ENCODE measurements at places on chromosomes 4 and X.

- DNase-seq, result peak; percentile 68
Observed at GRCh38 chr4:57064811-57065711, 45.1 kb downstream of the IGFBP7 start.

DNA sequence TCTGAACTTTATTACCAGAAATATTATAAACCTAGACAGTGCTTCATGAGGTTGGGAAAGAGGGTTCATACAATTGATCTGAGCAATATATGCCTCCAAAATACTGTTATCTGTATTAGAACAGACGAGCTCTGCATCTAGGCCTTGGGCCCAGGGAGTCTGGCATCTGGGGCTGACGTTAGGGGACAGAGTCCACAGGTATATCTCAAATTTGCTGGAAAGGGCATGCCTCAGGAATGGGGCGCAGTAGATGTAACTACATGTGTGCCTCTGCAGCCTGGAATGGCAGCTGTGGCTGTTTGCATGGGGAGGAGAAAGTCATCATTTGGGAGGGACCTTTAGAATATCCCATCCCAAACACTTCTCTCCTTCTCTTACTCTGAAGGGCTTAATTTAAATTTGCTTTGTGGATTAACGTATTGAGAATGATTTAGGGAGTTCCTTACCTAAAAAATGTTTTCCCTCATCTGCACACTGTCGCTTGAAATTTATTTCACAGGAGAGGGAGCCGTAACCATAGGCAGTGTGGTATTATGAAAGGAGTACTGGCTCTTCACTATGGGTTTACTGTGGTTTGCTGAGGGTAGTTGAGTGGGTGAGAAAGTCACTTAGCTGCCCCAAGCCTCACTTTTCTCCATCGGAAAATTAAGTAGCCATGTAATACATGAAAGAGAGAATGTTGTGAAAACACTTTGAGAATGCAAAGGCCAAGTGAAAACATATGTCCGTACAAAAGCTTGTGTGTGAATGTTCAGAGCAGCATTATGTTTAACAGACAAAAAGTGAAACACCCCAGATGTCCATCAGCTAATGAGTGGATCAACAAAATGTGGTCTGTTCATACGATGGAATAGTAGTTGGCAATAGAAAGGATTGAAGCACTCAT, 5.9 kb downstream of the ADD1 start:
- no peak for DNase-seq

DNA sequence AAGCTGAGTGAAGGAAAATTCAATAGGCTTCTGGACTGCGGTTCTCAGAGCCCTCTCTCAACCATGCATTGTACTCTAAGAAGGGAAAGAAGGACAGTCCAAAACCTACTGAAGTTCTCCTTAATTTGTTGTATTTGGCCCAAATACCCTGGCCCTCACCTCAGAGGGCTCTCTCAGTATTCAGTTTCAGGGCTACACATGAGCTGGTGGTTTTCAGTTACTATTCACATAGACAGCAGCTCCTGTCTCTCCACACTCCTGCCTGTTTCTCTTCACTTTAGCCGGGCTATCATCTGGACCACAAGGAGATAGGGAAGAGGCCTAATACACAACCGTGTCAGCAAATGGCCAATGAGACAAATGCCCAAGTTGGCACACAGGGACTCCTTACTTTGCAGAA, 66.0 kb downstream of the ATG4A start:
- DNase-seq, result no peak

- DNase-seq, result no peak
Observed at GRCh38 chrX:119072744-119073143, at the start of gene CT47C1. CT47C1 (plus strand) TSS chrX:119072993; CDS start chrX:119073226, 233 bp downstream.

- no peak for DNase-seq
Observed at GRCh38 chr4:153790962-153791551, 2.2 kb upstream of the SFRP2 start.

DNA sequence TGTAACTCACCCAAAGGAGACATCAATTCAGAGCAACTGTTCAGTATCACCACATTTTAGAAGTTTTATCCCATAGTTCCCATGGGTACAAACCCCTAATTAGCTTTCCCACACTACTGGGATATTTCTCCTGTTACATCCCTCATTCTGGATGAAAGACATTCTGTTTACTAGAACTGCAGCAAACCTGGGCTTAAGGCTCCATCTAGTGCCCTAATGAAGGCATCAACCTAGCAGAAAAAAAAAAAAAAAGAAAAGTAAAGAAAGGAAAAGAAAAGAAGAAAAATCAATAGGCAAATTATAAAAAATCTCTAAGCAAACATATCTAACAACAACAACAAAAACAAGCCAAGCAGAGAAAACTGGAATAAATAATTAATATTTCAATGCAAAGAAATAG, 133.7 kb upstream of the CPXCR1 start:
- DNase-seq, result no peak

DNA sequence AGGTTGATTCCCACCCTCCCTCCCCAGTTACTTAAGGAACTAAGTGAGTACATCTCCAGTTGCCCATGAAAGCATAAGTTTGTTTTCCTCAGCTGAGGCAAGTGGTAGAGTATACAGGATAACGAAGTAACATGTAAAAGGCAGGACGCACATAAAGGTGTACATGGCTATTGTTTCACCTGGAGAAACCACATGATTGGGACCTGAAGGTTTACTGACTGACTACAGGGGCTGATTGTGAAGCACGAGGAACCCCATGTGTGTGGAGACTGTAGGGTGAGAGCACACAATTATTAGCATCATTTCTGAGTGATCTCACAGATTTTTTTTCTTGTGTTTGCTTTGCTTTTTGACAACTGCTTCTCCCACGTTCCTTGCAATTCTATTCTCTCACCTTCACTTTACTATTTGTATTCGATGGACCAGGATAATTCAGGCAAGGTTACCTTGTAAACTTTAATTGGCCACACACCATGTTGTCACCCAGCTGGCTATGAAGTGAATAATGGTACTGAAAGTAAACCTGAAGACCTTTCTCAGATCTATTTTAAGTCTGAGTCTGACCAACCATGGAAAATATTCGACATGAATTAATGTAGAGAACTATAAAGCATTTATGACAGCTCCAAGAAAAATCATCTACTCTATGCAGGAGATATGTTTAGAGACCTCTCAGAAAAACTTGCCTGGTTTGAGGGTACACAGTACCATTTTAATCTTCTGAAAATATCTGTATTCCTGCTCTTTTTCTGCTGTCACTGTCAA, 102.5 kb upstream of the MYOZ2 start:
- no peak for DNase-seq

DNA sequence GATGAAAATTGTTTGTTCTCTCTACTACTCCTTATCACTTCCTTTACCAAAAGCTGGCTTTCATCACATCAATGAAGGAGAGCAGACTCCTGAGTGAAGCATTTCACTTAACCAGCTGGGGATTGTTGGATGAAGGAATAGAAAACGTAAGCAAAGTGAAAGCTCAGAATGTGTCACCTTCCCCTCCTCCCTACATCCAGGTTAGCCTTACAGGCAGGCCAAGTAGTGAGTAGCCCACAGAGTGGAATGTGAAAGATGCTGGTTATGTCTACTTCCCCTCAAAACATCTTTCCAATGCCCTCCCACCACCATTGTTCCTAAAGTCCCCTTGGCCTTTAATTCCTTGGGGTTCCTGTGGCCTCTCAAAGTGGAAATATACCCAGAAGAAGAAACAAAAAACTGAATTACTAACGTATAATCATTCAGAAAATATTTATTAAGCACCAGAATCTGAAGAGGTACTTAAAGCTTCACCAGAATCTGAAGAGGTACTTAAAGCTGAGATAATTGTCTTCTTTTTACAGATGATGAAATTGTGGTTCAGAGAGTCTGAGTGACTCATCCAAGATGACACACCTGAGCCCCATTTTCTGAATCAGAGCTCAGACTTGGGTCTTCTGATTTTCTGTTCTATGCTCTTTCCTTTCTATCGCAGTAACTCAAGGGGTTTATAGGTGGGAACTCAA, 6.5 kb downstream of the P2RY4 start:
- DNase-seq, result no peak

Measured in heart left ventricle (tissue), 16 donors.